ENCODE measurements at places on chromosomes 3 and 15. TPM values are rescaled to one million over a fixed set of nuclear protein-coding genes. Genes with fewer than 3 reads are reported as not detected.

Gene DNAJB8
- total RNA-seq, result not detected

Gene SLC12A8
- 28.3 TPM for total RNA-seq

Gene C3orf20
- not detected for total RNA-seq

Gene HYAL1
- total RNA-seq, result 7.3 TPM

Gene CYP8B1
- 0.55 TPM for total RNA-seq

Gene ZPLD1
- 74.8 TPM for total RNA-seq

Gene KNL1
- 0.80 TPM for total RNA-seq

Measured in renal cortical epithelial cell (primary cell).